Activated T-cell treated with anti-CD3 and anti-CD28 coated beads, Interleukin-2, amount 50 U/mL, for 48 hours (primary cell): ENCODE measurements at places on chromosomes 1 and 21.
A peak's percentile ranks its signal among the peaks of the same experiment; 100 is the strongest.

- DNase-seq, result no peak
These were observed 4.1 kb upstream of the GRIK1 start for GRCh38 chr21:29943885-29944284.

GRCh38 chr1:111309690-111310089, 19.0 kb downstream of the CHIA start:
- no peak for DNase-seq

DNA sequence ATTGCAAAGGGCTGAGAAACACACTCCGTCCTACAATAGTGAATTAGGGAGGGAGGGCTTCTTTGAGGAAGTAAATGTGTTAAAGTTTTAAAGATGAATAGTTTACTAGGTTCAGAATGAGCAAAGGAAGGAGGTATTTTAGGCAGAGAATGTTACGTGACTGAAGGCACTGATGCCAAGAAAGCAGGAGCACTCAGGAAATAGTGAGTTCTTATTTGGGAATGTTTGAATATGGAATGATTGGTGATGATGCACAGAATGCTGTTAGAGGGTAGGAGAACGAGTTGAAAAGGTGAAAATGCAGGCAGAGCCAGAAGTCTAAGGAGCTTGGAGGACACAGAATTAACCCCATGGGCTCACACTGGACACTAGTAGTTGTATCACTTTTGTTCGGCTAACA, 108.0 kb downstream of the NRIP1 start:
- DNase-seq, result no peak

GRCh38 chr1:198185759-198186158, 29.0 kb downstream of the NEK7 start:
- no peak for DNase-seq

DNA sequence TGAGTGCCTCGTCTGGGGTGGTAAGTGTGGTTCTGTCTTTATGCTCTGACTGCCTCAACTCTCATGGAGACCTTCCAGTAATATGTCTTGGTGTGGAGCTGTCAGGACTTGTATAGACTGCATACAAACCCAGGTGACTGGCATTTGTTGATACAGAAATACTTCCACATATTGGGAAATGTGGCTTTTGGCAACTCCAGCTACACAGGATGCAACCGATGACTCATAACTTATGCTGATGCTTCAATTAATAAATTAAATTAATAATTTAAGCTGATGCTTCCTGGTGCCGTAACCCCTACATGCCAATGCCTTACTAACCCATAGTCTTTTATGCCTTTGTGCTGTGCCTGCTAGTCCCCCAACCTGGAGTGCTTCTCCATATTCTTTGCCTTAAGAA, 72.3 kb upstream of the ARTN start:
- no peak for DNase-seq

DNA sequence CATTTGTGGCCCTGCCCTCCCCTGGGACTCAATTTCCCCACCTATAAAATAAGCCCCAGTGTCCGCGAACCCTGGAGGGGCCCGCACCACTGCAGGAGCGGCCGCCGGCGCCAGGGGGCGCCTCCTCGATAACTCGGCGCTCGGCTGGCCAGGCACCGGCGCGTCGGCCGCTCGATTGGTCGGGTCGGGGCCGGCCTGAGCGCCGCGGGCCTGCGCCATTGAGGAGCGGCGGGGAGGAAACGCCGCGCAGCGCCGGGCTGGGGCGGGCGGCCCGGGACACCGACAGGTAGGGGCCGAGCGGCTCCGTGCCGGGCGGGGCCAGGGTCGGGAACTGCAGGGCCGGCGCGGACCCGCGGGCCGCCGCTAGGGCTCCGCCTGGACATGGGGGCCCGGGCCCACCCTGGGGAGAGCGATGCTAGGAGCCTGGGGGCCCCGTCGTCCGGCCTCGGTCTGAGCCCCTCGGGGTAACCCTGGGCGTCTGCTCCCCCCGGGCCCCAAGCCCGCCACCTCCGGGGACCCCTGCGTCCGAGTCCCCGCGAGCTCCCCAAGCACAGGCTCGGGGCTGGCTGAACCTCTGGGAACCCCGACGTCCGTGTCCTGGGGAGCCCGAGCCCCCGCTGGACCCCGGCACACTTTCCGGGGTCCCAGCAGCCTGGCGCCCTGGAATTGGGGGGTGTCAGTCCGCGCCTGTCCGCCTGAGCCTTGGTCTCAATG, at the start of gene VPS13D:
Gene VPS13D (plus strand): TSS at position 196 of the 714 bp plus-strand sequence. CDS start 4,237 bp downstream, outside the sequence.
- peak; percentile 91 for DNase-seq

GRCh38 chr1:65955071-65955470, 162.4 kb downstream of the PDE4B start:
- DNase-seq, result no peak
